Esophagus mucosa (tissue), 1 donor: ENCODE measurements at places on chromosomes 3 and 15. TPM values are rescaled to one million over a fixed set of nuclear protein-coding genes. Genes with fewer than 3 reads are reported as not detected.

UBR1 gene
- 9.1 TPM for total RNA-seq

DNA sequence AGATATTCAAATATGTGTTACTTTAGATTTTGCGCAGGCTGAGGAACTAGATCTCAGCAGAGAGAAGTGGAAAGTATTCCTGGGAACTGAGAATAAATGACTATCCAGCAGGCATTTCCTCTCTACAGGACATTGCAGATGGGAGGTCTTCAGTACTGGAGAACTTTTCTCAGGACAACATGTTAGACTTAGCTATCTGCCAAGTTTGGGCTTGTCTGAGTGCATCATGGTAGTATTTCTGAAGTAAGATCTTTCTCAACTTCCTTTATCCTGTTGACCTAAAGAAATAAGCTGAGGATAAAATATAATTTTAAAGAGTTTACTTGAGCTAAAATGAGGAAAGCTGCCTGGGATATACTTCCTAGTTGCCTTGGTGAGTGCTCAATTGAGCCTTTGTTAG, 167.9 kb upstream of the BCHE start:
- no peak for ATAC-seq

GRCh38 chr15:41798607-41799487, 24.6 kb downstream of the MAPKBP1 start:
- peak; percentile 2 for ATAC-seq

- no peak for ATAC-seq
Measured at GRCh38 chr15:58228718-58229117, 90.5 kb downstream of the AQP9 start.

GRCh38 chr3:126121074-126121473, 37.1 kb upstream of the SLC41A3 start:
- no peak for ATAC-seq
